ENCODE measurements at places on chromosomes 1 and 21.

GRCh38 chr1:196306421-196306820 lies 301.8 kb downstream of the KCNT2 start:
- no peak for DNase-seq

DNA sequence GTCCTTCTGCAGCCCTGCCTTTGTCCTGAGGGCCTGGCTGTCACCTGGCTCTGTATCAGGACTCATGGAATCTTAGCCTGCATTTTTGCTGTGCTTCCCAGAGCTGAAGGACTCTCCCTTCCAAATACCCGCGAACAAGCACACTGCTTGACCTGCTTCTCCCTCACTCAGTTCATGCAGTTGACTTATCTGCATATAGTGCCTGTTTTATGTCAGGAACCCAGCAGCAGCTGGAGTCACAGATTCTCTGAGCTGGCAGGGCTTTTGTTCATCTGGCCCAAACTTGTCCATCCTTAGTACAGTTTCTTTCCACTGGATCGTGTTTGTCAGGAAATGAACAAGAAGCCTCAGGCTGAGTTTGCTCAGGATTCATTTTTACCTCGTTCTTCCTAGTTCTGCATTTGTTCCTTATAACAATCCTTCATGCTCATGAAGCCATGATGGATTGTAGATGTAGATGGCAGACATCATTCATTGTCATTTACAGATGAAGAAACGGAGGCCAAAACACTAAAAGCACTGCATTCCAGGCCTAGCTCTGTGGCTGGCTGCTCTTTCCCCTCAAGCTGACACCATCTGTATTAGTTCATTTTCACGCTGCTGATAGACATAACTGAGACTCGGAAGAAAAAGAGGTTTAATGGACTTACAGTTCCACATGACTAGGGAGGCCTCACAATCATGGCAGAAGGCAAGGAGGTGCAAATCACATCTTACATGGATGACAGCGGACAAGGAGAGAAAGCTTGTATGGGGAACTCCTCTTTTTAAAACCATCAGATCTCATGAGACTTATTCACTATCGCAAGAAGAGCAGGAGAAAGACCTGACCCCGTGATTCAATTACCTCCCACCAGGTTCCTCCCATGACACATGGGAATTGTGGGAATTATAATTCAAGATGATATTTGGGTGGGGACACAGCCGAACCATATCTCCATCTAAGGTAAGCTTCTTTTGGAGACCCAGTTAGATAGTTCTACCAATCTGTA lies 150.9 kb downstream of the HIVEP3 start:
- no peak for DNase-seq

- DNase-seq: no peak
Measured at GRCh38 chr1:54018635-54019034, 649 bp upstream of the LDLRAD1 start.

GRCh38 chr1:214261206-214262123 lies 19.5 kb upstream of the SMYD2 start:
- DNase-seq: peak; percentile 69

GRCh38 chr1:115677182-115677555 lies 35.4 kb downstream of the VANGL1 start:
- no peak for DNase-seq

DNA sequence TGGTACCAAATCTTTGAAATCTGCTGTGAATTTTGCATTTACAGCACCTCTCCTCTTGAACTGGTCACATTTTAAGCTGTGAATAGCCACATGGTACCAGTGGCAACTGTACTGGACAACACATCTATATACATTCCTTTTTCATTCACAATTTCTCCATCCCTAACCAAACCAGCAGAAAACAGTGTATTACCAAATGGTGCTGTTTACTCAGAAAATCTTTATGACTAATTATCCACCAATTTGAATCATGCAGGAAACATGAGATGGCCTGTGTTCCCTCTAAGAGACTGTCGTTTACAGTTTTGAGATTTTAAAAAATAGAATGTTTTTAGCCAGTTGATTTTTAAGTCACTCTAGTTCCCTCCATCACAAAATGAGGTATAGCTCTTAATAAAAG lies 17.6 kb upstream of the CCT8 start:
- no peak for DNase-seq

DNA sequence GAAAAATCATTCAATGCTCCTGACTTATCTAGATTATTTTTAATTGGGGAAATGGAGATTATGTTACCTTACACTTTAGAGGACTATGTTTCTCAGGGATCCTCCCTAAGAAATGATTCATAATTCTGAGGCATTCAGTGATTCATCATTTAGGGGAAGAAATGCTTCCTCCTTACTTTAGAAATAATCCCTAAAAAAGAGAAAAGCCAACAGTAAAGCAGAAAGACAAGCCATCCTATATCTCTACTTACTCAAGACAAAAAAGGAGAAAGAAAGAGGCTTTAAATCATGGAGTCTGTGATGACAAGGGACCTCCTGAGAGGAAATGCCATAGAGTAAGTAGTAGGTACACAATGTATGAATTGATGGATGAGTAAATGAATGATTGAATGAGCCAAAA lies 137.0 kb downstream of the BRINP2 start:
- DNase-seq: no peak

DNA sequence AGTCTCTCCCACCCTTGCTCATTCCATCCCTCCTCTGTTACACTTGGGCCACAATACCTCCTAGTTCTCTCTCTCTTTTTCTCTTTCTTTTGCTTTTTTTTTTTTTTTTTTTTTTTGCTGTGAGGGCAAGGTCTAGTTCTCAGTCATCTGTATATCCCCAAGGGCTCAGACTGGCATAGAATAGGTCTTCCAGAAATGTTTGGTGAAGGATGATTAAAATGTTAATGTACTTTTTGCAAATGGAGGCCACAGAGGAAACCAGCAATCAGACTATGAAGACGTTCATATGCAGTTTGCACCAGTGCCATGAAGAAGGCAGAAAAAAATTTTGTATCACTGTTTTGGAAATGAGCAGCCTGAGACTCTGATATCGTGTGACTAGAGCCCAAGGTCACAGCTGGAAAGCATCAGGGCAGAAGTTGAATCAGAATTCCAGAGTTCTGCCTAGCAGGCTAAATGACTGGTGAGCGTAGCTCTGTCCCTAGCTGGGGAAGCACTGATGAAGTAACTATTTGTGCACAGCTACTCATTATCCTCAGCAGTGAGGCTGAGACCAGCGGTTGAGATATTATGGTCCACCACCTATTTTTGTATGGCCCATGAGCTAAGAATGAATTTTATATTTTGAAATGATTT lies 186.5 kb downstream of the TGFBR3 start:
- DNase-seq: no peak

- no peak for DNase-seq
Measured at GRCh38 chr21:45450423-45451090, 45.6 kb downstream of the COL18A1 start.

- DNase-seq: no peak
Measured at GRCh38 chr1:119510046-119510445, 3.0 kb downstream of the HSD3B1 start.

DNA sequence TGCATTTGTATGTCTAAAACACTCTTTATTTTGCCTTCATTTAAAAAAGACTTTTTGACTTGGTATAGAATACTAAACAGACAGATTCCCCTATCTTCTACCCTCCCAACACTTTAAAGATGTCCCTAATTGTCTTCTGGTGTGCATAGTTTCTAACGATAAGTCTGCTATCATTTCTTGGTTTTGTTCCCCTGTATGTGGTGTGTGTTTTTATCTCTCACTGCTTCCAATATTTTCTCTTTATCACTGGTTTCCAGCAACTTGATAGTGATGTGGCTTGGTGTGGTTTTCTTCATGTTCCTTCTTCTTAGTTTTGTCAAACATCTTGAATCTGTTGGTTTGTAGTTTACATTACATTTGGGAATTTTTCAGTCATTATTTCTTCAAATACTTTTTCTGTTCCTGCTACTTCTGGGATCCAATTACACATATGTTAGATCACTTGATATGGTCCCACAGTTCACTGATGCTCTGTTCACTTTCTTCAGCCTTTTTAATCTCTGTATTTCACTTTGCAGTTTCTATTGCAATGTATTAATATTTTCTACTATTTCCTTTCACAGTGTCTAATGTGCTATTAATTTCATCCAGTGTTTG lies 23.2 kb downstream of the F5 start:
- DNase-seq: no peak

DNA sequence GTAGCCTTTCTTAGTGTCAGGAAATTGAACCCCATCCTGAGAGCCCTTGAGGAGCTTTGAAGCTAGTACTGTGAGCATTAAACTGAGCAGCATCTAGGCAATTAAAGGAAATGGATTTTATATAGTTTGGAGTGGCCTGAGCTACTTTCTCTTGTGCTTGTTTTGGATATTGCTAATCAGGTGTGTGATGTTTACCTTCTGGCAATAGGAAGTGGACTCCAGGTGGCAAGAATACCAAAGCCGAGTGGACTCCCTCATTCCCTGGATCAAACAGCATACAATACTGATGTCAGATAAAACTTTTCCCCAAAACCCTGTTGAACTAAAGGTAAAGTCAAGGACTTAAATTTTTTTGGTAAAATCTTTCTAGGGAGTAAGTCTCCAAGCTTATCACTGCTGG lies 79.4 kb downstream of the MACF1 start:
- no peak for DNase-seq

DNA sequence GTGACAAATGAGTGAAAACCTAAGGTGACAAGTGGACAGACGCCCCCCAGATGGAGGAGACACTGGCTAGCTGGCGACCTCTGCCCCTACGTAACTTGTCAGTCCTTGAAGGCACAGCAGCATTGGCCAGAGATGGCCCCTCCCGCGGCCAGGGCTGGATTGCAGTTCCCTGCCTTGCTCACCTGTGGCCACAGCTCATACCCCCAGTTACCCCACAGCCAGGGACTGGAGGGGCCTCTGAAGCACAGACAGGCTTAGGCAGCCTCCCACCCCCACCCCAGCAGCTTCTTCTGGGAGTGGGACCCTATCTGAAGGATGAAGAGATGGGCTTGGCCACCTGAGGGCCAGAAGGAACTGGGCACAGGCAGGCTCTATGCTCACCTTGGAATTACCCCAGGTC lies 3.7 kb downstream of the HES3 start:
- DNase-seq: no peak

- DNase-seq: no peak
Measured at GRCh38 chr1:74933500-74933899, 200.5 kb downstream of the TYW3 start.

DNA sequence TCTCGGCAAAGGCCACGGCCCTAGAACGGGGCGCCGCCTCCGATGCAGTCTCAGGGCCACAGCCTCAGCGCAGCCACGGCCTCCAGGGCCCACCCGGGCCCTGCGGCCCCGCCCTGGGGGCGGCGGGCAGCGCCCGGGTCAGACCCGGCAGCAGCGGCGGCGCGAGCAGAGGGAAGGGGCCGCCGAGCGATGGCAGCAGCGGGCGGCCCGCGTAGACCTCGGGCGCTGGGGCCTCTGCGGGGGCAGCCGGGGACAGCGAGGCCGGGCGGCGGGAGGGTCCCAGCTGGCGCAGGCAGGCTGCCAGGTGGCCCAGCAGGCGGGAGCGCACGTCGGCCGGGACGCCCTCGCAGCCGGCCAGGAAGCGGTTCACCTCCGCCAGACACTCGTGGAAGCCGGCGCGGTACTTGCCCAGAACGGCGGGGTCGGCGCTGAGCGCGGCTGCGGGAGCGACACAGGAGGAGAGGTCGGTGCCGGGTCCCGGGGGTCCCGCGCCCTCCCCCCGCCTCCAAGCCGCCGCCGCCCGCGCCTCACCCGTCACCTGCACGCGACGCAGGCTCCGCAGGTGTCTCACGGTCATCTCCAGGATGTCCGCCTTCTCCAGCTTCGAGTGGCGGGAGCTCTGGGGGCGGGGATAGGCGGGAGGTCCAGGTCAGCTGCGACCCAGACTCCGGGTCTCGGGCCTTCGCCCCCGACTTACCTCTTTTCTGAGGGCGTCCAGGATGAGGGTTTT lies 737 bp downstream of the HES4 start:
- no peak for DNase-seq

DNA sequence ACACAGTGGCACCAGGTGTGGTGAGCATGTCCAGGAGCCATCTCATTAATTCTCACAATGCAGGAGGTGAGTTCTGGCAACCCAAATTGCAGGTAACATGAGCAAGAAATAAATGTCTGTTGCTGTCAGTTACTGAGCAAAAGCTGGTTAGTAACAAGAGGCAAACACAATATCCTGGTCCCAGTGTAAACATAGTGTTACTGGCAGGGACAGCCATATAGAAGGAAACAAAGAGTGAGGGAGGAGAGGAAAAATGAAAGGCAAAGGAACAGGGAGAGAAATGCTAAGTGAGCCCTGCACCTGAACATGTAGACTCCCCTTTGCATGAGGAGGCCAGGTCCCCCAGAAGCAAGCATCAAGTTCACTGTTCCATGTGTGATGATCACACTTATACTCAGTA lies 203.6 kb downstream of the TRABD2B start:
- no peak for DNase-seq

GRCh38 chr1:118204648-118205047 lies 19.6 kb upstream of the SPAG17 start:
- no peak for DNase-seq

DNA sequence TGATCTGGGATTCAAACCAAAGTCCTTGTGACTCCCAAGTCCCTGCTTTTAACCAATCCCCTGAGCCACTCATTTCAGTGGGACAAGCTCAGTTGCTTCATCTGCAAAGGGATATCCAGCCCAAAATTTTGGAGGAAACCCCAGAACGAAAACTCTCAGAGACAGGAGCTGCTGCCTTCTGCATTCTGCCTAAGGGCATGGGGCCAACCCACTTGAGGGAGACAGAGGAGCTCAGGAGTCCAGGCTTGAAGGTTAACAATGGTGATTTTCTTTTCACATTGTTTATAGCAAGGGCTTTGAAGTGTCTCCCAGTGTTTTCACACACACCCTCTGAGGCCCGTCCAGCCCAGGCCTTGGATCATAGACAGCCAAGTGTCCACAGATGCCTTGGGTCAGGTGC lies 148.1 kb upstream of the CTTNBP2NL start:
- DNase-seq: no peak

- no peak for DNase-seq
Measured at GRCh38 chr1:93471911-93472310, 24.0 kb downstream of the FNBP1L start.

DNA sequence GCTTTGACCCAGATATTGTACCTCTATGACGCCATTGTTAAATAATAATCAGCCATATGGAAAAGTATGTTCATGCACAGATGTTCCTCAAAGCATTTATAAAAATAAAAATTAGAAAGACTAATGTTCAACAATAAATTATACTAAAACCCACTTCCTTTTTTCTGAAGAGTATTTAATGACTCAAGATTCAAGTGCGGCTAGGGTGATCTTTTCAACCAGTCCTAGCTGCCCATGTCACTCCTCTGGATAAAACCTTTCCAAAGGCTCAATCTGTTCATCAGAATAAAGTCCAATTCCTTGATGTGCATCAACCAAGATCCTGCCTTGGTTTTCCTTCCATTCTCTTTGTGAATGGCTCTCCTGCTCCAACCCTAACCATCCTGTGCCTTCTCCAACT lies 292.0 kb downstream of the VAV3 start:
- no peak for DNase-seq

DNA sequence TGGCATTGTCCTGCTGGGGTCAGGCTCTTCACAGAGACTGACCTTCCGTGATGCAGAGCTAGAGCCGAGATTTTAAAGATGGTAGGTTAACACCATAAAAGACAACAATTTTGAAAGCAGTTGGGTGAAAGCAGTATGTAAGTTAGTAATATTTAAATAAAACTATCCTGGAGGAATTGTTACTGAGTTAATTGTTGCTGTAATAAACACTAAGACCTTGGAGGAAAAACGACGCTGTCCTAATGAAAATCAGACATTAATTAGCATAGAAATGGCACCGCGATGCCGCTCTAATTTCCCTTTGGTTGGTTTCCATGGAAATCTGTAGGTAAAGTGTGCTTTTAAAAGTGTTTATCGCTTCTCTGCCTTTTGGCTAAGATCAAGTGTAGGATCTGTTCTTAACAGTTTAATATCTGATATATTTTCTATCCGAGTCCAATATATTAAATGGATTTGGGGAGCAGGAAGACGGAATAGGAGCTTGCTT lies 745 bp upstream of the ANP32E start:
- no peak for DNase-seq

Measured in T-helper 2 cell (primary cell).